IgD-negative memory B cell (primary cell): ENCODE measurements at places on chromosomes 6 and 20. TPM values are rescaled to one million over a fixed set of nuclear protein-coding genes. Genes with fewer than 3 reads are reported as not detected.

Gene DEFB124
- polyA plus RNA-seq: not detected

Gene RBM24
- not detected for polyA plus RNA-seq

Gene IRAK1BP1
- 1.8 TPM for polyA plus RNA-seq

Gene TRIM10
- polyA plus RNA-seq: not detected

Gene SYS1
- polyA plus RNA-seq: 24.4 TPM

Gene EEF1A2
- polyA plus RNA-seq: not detected

Gene MCHR2
- not detected for polyA plus RNA-seq
